ENCODE measurements at places on chromosomes 2 and 18. TPM values are rescaled to one million over a fixed set of nuclear protein-coding genes. Genes with fewer than 3 reads are reported as not detected.

SERPINB10 gene
- 1.00 TPM for total RNA-seq

RAX gene
- total RNA-seq = not detected

ASB18 gene
- not detected for total RNA-seq

ZC3H6 gene
- total RNA-seq = 5.4 TPM

MEP1B gene
- not detected for total RNA-seq

ONECUT2 gene
- total RNA-seq = under 0.01 TPM

PROKR1 gene
- total RNA-seq = not detected

GALR1 gene
- total RNA-seq = under 0.01 TPM

NCKAP5 gene
- 1.6 TPM for total RNA-seq

CRYBA2 gene
- not detected for total RNA-seq

MPPE1 gene
- total RNA-seq = 27.1 TPM

PRKAG3 gene
- not detected for total RNA-seq

HEATR5B gene
- 24.1 TPM for total RNA-seq

FAM161A gene
- total RNA-seq = 3.9 TPM

TEKT4 gene
- total RNA-seq = not detected

POTEJ gene
- not detected for total RNA-seq

EGR4 gene
- not detected for total RNA-seq

RTP5 gene
- not detected for total RNA-seq

FAM228A gene
- under 0.01 TPM for total RNA-seq

ADCYAP1 gene
- not detected for total RNA-seq

FBLN7 gene
- 2.4 TPM for total RNA-seq

OSGEPL1 gene
- total RNA-seq = 18.6 TPM

IL1RN gene
- not detected for total RNA-seq

LCT gene
- under 0.01 TPM for total RNA-seq

CCT7 gene
- total RNA-seq = 604 TPM

LBX2 gene
- 2.0 TPM for total RNA-seq

IL1A gene
- total RNA-seq = 0.12 TPM

NEU2 gene
- not detected for total RNA-seq

CCDC195 gene
- total RNA-seq = not detected

CHST9 gene
- total RNA-seq = not detected

ITGB6 gene
- total RNA-seq = not detected

VWC2L gene
- under 0.01 TPM for total RNA-seq

SLC4A1AP gene
- total RNA-seq = 36.9 TPM
